ENCODE measurements at places on chromosomes 4 and X. TPM values are rescaled to one million over a fixed set of nuclear protein-coding genes. Genes with fewer than 3 reads are reported as not detected.
A peak's percentile ranks its signal among the peaks of the same experiment; 100 is the strongest.

The TLR3 gene
- not detected for total RNA-seq

The MEPE gene
- not detected for total RNA-seq

The ARX gene
- not detected for total RNA-seq

The MAP7D2 gene
- total RNA-seq: 0.50 TPM

DNA sequence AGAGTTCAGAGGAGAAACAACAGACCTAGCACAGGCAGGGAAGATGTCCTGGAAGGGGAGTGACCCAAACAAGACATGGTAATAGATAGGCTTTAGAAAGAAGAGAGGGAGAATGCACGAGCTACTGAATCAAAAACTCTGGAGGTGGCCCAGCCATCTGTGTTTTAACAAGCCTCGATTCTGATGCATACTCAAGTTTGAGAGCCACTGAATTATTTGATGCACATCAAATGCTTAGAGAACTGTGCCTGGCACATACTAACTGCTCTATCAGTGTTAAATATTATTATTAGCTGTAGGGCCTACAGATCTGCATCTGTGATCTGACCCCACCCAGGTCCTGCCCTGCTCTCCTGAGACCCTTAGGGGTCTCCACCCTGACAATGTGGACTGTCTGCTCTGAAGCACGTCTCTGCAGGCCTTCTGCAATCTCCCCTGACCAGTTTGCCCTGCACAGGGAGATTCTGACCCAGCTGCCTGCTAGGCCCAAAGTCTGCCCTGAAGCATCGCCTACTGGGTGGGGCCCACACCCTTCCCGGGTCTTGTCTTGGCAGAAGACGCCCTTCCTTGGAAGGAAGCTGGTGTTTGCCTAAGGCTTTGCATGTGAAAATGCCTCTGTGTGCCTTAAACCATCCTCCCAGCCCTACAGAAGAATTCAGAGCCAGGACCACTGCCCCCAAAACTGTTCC lies 201.5 kb upstream of the KLF3 start:
- DNase-seq: no peak

DNA sequence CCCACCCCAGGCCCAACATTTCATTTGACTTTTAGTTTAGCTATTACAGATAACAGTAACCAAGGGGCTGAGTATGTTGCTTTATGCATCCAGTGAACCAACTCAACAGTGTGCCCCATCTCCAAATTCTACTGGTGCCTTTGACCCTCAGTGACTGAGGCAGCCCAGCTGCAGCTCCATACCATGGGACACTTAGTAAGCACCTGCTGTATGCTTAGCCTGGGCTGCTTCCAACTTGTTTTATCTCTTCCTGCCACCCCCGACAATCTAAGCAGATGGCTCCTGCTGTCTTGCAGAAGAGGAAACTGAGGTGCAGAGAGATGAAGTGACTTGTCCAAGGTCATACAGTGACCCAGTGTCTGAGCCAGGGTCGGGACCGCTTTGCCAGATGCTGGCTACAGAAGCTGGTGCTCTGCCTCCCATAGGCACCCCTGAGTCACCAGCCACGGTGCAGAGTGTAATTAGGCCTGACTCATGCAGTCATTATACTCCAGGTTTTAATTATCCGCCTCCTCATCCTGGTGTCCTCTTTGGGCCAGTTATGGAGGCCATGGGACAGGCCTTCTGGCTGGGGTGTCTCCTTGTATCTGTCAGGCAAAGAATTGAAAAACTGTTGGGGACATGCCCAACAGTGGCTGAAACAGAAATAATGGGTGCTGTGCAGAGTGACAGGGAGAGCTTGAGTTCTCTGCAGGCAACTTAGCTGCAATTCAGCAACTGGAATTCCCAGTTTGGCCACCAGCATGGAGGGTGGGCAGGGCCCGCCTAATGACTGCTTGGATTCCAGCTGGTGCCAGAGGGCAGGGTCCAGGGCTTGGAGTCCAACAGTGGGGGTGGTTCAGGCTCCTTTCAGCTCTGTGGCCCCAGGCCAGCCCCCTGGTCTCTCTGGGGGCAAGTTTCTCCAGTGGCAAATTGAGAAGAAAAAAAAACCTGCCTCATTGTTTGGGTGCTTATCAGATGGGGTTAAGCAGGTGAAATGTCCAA lies 8.2 kb upstream of the GPR78 start:
- no peak for DNase-seq

The RPS6KA6 gene
- not detected for total RNA-seq

GRCh38 chr4:4575284-4576211 lies 33.7 kb upstream of the STX18 start:
- peak; percentile 73 for DNase-seq

The ANXA3 gene
- total RNA-seq: 1.9 TPM

- no peak for DNase-seq
Measured at GRCh38 chrX:1139185-1139500, 73.3 kb downstream of the CRLF2 start.

The MAGEA8 gene
- not detected for total RNA-seq

GRCh38 chr4:132827522-132827921 lies 321.6 kb upstream of the PCDH10 start:
- DNase-seq: no peak

The ADH1A gene
- not detected for total RNA-seq

DNA sequence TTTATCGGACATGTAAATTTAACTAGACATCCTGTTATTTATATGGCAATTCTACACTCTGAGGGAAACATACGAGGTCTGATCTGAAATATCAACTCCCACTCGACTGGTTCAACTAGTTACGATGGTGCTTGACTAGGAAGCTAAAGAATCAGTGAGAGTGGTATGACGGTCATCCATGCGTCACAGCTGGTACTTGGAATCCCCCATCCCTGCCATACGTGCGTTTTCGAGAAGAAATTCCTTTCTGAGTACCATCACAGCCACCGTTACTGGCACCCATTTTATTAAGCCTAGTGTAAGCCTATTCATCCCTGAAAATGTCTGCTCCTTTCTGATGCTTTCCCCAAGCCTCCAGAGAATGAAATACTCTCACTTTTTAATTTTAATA lies 695 bp upstream of the PIGA start:
- peak; percentile 77 for DNase-seq

The LANCL3 gene
- 0.28 TPM for total RNA-seq

GRCh38 chr4:19756661-19757060 lies 495.0 kb upstream of the SLIT2 start:
- no peak for DNase-seq

The NLGN4X gene
- not detected for total RNA-seq

The USP51 gene
- total RNA-seq: 2.6 TPM

The MAGEB17 gene
- not detected for total RNA-seq

DNA sequence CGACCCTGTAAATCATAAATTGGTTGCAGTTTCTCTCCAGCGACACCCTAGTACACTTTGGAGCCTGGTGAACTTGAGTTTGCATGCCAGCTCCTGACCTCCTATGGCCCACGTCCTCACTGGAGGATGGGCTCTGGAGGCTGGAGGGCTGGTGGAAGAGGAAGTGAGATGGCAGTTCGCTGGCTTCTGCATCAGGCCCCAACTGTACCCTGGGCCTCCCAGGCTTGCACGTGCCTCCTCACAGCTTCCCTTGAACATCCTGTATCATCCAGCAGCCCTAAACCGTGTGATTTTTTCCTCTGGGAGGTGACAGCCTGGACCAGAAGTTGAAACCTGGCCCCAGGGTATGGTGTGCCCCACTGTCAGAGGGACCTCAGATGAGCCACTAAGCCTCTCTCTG lies 78.5 kb downstream of the HTRA3 start:
- DNase-seq: no peak

The ADGRG2 gene
- total RNA-seq: not detected

- DNase-seq: no peak
Measured at GRCh38 chrX:101265869-101266428, 25.2 kb downstream of the TAF7L start.

The USP9X gene
- 49.8 TPM for total RNA-seq

- peak; percentile 52 for DNase-seq
Measured at GRCh38 chr4:185265942-185266341, 56.5 kb downstream of the SNX25 start.

- no peak for DNase-seq
Measured at GRCh38 chr4:146833530-146833929, 112.1 kb downstream of the TTC29 start.

Data from activated CD4-positive, alpha-beta T cell treated with anti-CD3 and anti-CD28 coated beads, Interleukin-2, amount 10 ng/mL, durations not matched to agents 24 days and 14 days (primary cell).